ENCODE measurements at places on chromosomes 16 and 17. TPM values are rescaled to one million over a fixed set of nuclear protein-coding genes. Genes with fewer than 3 reads are reported as not detected.

Gene CES3
- 3.0 TPM for total RNA-seq

Gene KRTAP16-1
- total RNA-seq: not detected

Gene CA4
- not detected for total RNA-seq

Gene IRX5
- 1.9 TPM for total RNA-seq

Gene FBXW10B
- total RNA-seq: 3.6 TPM

Gene GNG13
- total RNA-seq: not detected

Gene SEPTIN1
- total RNA-seq: 2.8 TPM

Gene CHST5
- total RNA-seq: 0.11 TPM

Gene G6PC1
- total RNA-seq: not detected

Gene ENPP7
- total RNA-seq: not detected

Gene SPNS3
- not detected for total RNA-seq

Gene PABPN1L
- total RNA-seq: not detected

Gene C17orf78
- total RNA-seq: not detected

Gene CCDC78
- total RNA-seq: 4.9 TPM

Gene LGALS9B
- total RNA-seq: not detected

Gene DOC2A
- total RNA-seq: 1.9 TPM

Gene DHRS7C
- total RNA-seq: not detected
